Activated CD4-positive, alpha-beta T cell treated with anti-CD3 and anti-CD28 coated beads, Interleukin-10, Interleukin-2, amounts not matched to agents 100 ng/mL and 50 ng/mL, durations not matched to agents 16 hours and 8 hours (primary cell): ENCODE measurements at places on chromosomes 1 and 21.

DNA sequence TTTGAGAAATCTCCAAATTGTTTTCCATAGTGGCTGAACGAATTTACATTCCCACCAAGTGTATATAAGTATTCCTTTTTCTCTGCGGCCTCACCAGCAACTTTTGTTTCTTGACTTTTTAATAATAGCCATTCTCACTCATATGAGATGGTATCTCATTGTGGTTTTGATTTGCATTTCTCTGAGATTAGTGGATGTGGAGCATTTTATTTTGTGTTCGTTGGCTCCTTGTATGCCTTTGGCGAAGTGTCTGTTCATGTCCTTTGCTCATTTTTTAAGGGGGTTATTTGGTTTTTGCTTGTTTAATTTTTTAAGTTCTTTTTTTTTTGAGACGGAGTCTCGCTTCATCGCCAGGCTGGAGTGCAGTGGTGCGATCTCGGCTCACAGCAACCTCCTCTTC lies 45.1 kb upstream of the MPC2 start:
- no peak for DNase-seq

DNA sequence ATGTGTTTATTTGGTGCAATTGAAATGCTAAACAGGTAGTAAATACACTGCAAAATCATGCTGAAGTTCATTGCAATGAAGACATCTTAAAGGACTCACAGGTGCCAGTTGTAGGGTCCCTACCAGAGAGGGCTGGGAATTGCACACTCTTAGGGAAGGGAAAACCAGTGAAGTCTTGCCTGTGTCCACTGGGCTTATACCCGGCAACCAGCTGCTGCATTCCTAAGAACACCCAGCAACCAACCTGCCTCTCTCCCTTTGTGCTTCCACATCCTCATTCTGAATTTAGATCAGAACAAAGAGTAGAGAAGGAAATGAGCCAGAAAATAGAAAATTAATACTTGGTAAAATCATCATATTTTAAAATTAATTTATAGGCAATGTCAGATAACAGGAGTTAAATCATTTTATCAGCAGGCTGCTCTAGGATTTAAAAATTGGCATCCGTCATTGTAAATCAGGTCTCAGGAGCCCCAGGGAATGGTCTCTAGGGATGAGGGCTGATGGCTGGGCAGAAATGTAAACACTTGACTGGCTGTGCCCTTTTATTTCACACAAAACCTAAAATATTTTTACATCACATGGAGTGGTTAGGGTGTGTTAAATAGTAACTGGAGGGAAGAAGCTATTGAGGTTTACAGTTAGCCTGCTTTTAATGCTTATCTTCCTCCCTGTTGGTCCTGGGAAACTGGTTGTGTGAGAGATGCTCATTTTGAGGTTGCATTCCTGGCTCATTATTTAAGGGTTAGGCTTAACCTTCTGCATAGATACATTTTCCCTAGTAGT lies 31.3 kb downstream of the PTGFRN start:
- no peak for DNase-seq

- DNase-seq, result no peak
These were observed 102.8 kb upstream of the COL11A1 start for GRCh38 chr1:103211073-103211472.

GRCh38 chr1:207835958-207836357 lies 75.0 kb downstream of the CD34 start:
- no peak for DNase-seq

DNA sequence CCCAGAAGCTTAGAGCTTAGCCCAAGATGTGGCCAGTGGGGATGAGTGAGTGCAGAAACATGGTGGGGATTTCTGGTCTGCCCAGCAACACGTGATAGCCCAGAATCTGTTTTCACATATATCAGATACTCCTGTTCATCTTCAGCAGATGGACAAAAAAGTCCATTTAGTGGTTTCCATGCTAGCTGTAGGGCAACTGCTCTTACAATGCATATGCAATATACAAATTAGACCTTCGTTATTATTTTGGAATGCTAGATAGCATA lies 96.9 kb upstream of the SGIP1 start:
- no peak for DNase-seq

- no peak for DNase-seq
These were observed 1.2 kb downstream of the GLIS1 start for GRCh38 chr1:53737648-53738204.

DNA sequence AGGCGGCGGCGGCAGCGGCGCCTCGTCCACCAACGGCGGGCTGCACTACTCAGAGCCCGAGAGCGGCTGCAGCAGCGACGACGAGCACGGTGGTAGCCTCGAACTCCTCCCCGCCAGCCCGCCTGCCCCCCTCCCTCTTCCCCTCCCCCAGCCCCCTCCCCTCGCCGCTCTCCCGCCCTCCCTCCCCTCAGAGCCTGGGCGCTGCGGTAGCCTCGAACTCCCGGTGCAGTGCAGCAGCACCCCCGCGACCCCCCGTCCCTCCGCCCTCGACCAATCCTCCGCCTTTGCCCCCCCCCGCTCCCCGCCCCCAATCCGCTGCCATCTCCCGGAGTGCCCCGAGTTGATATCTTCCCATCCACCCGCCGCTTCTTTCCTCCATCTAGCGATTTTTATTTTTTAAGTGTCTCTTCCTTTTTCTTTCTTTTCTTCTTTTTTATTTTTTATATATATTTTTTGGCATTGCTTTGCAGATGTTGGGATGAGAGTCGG lies 516 bp downstream of the RCOR3 start:
- DNase-seq, result no peak

DNA sequence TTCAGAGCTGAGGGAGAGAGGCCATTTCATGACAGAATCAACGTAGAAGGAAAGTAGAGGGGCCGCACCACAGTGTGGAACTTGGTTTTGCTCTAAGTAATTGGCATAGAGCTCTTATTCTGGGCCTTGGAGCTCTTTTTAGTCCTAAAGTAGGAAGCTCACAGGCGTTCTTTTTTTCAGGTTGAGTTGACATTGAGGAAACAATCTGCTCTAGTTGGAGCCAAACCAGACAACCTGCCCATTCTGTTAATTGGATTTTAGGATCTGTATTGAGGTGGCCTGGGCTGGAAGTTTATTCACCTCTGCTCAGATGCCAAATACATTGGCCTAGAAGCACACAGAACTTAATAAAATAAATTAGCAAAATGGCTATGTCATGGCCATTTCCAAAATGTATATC lies 1093.9 kb downstream of the ADGRL2 start:
- no peak for DNase-seq

DNA sequence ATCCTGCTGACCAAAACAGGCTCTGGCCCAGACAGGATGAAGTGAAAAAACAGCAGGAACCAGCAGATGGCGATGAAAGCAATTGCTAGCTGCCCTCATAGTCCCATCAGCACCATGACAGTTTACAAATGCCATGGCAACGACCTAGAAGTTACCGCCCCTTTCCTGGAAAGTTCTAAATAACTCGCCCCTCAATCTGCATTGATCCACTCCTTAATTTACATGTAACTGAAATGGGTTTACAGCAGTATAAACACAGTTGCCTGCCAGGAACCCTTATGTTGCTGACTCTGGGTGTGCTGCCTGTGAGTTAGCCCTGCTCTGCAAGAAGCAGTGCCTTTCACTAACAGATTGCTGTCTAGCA lies 65.5 kb upstream of the CR1L start:
- DNase-seq, result peak; percentile 59

- DNase-seq, result no peak
These were observed 29.9 kb downstream of the DHCR24 start for GRCh38 chr1:54857141-54857540.

DNA sequence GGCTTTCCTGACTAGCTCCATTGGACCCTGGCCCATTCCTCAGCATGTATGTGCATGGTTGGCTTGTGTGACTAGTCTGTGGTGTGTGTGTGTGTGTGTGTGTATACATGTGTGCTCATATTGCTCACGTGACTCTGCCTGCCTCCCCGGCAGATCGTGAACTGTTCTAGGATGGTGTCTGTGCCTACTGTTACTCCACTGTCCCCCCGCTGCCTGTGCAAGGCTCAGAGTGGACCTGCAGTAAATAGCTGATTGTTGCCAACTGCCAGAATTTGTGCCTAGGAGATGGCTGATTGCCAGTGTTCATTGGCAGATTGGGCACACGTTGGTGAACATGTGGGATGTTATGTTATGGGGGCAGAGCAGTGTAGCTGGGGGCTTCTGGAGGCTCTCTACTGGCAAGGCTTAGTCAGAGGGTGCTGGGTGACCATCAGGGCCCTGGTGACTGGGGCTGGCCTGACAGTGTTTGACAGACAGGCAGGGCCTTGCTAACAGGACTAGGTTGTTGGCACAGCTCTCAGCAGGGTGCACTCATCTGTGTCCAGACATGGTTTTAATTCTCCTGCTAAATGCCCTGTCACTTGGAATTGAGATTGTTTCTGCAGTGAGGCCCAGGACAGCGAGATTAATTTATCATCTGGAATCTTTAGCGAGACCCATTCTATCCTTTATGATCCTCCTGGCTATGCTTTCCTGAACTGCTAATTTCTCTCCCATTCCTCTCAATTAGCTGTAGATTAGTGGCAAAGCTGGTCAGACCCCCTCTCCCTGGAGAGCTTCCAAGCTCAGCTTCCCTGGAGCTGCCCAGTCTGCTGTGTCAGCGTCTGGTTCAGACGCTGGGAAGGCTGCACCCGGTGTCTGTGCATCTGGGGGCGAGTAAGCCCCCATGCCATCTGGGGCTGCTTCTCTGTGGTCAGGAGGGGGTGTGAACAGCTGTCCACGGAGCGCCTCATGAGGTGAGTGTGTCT lies 20.8 kb downstream of the SLC6A17 start:
- no peak for DNase-seq
